ENCODE measurements at places on chromosomes 11 and 22.

- DNase-seq, result no peak
These were observed 152.9 kb upstream of the GRIA4 start for GRCh38 chr11:105456950-105457349.

- no peak for DNase-seq
These were observed 445.2 kb downstream of the FAM181B start for GRCh38 chr11:82288471-82288870.

- DNase-seq, result no peak
These were observed 21.2 kb downstream of the BLID start for GRCh38 chr11:122094836-122095235.

GRCh38 chr11:27046956-27047355 is 6.3 kb downstream of the BBOX1 start:
- DNase-seq, result no peak

DNA sequence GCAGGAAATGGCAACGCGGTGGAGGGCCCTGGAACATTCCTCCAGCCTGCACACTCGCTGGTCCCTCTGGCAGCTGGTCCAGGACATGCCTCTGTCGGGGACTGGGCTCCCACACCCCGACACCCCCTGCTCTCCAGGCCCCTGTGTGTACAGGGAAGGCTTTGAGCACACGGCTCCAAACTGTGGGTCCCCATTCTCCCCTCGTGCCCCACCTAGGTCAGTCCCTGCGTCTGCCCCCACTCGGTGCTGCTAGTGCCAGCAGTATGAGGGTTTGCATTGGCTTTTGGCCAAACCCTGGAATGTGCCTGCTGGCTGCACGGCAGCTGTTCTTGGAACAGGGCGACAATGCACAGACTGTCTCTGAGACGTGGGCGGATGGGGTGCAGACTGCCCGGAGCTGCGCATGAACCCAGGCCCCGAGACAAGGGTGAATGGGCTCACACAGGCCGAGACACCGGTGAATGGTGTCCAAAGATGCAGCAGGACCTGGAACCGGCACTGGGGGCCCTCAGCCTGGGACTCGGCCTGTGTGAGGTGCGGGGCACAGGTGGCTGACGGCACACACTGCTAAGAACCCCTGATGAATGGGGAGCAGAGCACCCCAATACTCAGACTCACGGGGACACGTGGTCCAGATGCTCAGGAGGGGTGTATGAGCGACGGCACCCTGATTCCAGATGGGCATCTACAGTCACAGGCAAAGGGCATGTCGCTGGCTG is 7.5 kb upstream of the SYT8 start:
- DNase-seq, result peak; percentile 63

GRCh38 chr11:12775955-12776354 is 101.7 kb downstream of the TEAD1 start:
- DNase-seq, result no peak

DNA sequence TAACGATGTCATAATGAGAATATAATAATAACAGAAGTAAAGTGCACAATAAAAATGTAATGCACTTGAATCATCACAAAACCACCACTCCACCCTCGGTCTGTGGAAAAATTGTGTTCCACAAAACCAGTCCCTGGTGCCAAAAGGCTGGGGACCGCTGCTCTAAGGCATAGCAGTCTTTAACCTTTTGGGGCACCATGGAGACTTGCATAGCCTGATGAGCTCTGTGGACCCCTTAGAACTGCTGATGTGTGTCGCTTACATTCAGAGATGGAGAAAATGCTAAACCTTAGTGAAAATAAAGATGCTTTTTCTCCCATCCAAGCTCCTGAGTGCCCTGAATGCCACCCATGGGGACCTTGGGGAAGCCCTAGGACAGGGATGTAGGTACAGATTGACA is 87.6 kb upstream of the SEPTIN5 start:
- no peak for DNase-seq

DNA sequence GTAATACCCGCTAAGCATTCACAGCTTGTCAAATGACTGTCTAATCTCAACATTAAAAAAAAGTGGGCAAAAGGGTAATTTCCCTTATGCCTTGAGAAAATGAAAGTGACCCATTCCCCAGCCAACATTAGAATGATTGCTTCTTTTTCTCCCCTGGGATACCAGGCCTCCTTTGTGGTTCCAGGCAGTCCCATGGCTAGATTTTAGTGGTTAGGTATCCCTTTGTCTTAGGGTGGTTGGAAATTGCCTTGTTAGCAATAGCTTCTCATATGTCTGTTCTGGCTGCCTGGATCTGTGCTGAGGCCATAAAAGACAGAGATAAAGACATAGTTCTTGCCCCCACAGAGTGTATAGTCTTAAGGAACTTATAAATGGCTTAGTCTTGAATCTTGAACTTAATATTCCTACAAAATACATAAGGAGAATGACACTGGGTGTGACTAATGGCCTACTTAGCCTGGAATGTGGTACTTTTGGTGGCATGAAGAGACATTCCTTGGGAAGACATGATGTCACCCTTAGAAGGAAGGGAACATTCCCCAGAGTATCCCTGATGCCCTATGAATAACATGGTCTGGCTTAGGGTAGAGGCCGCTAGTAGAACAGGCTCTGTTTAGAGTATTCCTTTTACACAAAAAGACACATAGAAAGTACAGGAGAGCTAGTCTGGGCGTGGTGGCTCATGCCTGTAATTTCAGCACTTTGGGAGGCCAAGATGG is 90.3 kb downstream of the ZBTB16 start:
- no peak for DNase-seq

- DNase-seq, result no peak
These were observed 14.7 kb upstream of the IFT27 start for GRCh38 chr22:36790648-36791047.

GRCh38 chr22:21811982-21812381 is 55.5 kb downstream of the MAPK1 start:
- no peak for DNase-seq

DNA sequence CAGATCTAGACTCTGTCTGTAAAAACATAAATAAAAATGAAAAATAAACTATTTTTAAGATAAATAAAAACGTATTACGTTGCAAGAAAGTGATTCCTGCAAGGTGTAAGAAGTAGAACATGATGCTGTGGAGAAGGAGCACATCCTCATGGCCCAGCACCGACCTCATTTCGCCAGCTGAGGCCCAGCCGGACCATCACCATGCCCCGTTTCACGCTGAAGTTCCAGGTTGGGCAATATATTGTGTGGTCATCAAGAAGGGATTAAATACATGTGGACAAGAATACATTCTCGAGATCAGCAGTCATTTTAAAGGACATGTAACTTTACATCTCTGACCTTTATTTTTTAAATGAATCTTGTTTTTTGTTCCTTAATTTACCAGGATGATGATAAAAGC is 20.7 kb upstream of the CTTN start:
- no peak for DNase-seq

DNA sequence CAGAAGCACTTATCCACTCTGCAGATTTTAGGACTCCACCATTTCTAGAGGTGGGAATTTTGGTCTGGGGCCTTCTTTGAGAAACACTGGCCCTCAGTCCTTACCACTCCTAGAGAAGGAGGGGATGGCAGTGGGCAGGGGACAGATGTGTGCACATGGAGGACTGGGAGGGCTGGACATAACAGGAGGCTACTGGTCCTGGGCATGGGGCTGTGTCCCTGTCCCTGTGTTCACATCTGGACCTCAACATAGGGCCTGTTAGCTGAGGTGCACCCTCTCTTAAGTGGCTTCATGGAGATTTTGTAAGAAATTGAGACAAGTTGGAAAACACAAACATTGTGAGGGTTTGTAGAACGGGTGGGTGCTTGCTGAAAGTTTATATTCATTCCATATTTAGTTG is 103.4 kb downstream of the ATXN10 start:
- DNase-seq, result no peak

- DNase-seq, result no peak
These were observed 24.9 kb downstream of the LRRC10B start for GRCh38 chr11:61533401-61533800.

DNA sequence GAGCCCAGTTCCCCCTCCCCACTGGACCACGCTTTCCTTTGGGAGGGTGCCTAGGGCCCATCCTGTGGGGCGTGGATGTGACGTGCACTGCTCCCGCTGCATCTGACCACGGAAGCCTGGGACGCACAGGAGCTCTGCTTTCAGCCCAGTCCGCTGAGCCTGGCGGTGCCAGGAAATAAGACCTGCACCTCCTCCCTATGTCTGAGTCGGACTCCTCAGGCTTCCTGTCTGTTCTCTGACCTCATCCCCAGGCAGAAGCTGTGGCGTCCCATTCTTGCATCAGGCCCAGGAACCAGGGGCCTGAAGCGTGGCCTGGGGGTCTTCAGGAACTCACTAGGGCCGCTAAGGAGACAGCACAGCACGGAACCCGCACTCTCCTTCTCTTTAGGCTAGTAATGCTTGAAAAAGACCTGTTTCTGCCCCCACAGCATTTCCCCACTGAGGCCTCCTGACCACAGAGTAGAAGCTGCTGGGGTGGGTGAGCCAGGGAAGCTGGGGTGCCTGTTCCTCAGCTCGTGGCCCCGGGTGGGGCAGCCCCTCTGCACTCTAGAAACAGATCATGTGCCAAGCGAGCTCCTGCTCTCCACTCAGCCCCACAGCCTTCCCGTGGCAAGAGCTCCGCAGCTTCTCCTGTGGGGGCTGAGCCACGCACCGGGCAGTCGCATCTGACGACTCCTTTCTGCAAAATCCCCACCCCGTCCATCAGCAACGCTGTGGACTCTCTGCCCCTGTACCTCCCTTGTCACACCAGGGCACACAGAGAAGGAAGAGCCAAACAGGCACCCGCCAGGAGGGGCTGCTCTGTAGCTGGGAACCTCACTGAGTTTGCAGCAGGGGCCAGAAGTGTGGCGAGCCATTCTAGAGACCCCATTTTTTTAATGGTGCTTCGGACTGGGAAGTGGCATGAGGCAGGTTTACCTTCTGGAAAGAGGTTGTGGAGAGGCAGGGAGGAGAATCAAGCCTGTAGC is 22.6 kb downstream of the MOV10L1 start:
- DNase-seq, result peak; percentile 18

- DNase-seq, result no peak
These were observed 5.0 kb upstream of the CCDC81 start for GRCh38 chr11:86369668-86370067.

GRCh38 chr11:110075847-110076208 is 17.4 kb upstream of the ZC3H12C start:
- DNase-seq, result no peak

GRCh38 chr11:86374069-86374468 is 618 bp upstream of the CCDC81 start:
- no peak for DNase-seq

DNA sequence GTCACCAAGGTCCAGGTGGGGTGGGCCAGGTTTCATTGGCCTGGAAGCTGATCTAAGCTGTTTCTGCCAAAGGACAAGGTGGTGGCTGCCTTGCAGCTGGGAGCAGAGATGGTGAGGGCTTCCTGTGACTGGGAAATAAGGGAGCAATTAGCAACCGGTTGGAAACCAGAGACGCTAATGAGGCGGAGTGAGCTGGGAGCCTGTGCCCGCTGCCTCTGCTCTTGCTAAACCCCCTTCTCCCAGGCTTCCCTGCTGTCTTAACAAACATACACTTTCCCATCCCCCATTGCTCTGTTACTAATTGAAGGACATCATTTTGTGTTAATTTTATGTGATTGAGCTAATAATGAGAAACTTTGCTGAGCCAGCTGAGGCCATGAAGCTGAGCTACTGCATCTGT is 121.8 kb downstream of the INSC start:
- no peak for DNase-seq

DNA sequence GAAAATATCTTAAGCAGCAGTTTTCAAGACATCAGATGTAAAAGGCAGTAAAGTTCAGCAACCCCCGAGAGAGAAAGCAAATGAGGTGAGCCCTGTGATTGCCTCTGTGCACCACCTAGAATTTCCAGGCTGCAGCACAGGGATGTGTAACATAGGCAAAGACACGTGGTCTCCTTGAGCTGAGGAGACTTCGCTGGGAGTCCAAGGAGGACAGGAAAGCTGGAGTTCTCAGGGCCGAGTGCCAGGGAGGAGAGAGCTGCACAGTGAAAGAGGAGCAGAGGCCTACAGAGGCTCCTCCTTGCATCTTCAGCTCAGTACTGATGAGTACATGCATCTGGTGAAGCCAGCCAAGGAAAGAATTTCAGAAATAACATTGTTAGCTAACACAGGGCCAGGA is 17.6 kb upstream of the TOLLIP start:
- no peak for DNase-seq

GRCh38 chr11:58905011-58905720 is 34.1 kb upstream of the GLYATL1 start:
- peak; percentile 16 for DNase-seq

GRCh38 chr11:66850235-66850587 is 6.7 kb upstream of the LRFN4 start:
- DNase-seq, result no peak

DNA sequence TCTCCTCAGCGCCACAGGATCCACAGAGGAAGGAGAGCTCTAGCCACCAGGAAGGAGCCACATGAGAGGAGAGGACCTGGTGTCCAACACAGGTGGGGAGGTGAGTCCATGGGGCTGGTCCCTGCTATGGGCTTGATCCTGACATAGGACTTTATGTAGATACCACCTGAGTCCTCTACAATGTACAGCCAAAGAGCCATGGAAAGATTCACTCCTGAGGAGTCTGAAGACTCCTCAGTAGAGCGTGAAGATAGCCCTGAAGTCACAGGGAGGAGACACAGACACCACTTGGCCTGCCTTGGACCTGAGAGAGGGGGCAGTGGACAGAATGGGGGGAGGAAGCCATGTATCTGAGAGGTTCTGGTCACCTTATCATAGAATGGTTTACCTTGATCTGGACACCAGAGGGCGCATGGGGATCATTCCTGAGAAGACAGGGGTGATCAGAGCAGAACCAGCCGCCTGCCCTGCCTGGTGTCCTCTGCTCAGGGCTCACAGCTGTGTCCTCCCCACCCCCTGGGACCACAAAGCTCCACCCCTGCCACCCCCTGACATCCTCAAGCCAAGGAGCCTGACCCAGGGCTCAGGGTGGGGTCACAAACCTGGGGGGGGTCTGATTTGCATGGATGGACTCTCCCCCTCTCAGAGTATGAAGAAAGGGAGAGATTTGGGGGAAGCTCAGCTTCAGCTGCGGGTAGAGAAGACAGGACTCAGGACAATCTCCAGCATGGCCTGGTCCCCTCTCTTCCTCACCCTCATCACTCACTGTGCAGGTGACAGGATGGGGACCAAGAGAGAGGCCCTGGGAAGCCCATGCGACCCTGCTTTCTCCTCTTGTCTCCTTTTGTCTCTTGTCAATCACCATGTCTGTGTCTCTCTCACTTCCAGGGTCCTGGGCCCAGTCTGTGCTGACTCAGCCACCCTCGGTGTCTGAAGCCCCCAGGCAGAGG is 77.0 kb downstream of the ZNF280B start:
- DNase-seq, result peak; percentile 36

- no peak for DNase-seq
These were observed 10.8 kb downstream of the DNAL4 start for GRCh38 chr22:38783095-38783615.

- no peak for DNase-seq
These were observed 64.8 kb downstream of the LRRC4C start for GRCh38 chr11:41394521-41395195.

- DNase-seq, result no peak
These were observed 29.9 kb downstream of the ENDOD1 start for GRCh38 chr11:95119361-95120060.

All from globus pallidus (tissue), 1 donor.